Fibroblast of villous mesenchyme (primary cell): ENCODE measurements at places on chromosomes 1 and 21. TPM values are rescaled to one million over a fixed set of nuclear protein-coding genes. Genes with fewer than 3 reads are reported as not detected.

Gene FAM3B
- not detected in 2 replicates for total RNA-seq

Gene TRNP1
- 13.2 and 27.6 TPM in 2 replicates for total RNA-seq

- DNase-seq = no peak
These were observed 123.5 kb upstream of the MAGI3 start for GRCh38 chr1:113266788-113267187.

DNA sequence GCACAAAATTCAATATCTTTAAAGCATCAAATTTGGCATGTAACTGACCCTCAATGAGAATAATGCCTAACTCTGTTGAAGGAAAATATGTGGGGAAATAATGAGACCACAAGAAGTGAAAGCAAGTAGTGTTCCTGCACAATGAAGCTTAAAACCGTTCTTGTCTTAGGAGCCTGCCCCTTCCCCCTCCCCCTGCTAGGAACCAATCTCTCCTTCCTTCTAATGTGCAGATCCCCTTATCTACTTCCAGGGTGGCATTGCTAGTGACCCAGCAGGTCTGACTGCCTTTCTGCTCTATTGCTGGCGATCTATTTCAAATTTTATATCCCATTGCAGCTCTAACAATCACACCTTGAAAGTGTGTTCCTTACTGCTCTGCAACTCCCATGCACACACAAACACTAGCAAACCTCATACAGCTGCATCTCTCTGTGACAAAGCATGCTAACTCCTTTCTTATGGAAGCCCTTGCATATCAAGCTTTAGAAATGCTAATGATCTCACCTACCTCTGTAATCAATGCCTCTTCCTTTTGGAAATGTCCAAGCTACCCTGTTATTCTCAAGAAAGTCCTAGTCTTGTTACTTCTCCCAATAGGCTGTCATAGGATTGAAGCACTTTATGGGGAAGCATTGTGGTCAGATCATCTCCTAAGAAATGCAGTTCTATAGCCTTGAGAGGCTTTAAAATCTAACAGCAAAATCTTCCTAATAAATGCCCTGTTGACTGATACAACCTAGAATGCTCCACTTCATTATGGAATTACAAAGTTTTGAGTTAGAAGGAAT is 26.5 kb downstream of the BCL9 start:
- no peak for DNase-seq
